ENCODE measurements at places on chromosomes 2 and 18. TPM values are rescaled to one million over a fixed set of nuclear protein-coding genes. Genes with fewer than 3 reads are reported as not detected.

GRCh38 chr2:10269711-10270610 is 32.7 kb upstream of the HPCAL1 start:
- no peak for DNase-seq

Gene TET3
- polyA plus RNA-seq, result 3.4 TPM

DNA sequence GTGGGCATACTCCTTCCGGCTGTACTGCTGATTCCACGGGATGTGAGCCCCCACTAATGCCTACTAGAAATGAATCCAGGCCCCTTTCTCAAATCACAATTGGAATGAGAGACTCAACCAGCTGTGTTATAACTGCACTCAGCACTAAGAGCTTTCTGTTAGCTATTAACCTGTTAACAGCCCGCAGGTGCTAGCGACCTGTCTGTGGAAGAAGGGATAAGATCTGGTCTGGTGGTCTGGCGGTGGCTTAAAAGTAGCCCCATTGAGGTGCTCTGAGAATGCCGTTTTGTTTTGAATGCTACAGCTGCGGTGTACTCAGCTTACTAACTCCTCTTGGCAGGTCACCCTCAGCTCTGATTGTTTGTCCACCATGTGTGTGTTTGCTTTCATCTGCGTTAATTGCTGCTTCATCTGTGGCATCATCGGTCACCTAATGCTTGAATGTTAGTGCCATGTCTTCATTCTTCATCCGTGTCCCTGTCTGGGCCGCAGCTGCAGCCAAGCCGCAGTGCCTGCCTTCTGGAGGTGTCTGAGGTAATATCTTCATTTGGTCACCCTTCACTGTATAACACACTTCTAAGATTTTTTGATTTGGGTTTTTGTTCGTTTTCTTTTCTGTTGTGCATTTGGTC is 16.3 kb downstream of the RAB12 start:
- no peak for DNase-seq

DNA sequence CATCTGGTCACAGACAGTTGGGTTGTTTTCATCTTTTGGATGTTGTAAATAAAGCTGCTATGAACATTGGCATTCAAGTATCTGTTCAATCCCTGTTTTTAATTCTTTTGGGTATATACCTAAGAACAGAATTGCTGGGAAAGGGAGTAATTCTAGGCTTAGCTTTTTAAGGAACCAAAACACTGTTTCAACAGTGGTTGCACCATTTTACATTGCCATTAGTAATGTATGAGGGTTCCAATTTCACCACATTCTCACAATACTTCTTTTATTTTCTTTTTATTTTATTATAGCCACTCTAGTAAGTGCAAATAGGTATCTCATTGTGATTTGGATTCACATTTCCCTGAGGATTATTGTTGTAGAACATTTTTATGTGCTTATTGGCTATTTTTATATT is 108.9 kb upstream of the GLS start:
- no peak for DNase-seq

GRCh38 chr2:182646763-182647498 is 69.1 kb upstream of the DNAJC10 start:
- DNase-seq, result no peak

- DNase-seq, result peak; percentile 77
Measured at GRCh38 chr2:98726205-98726604, 4.7 kb downstream of the MGAT4A start.

DNA sequence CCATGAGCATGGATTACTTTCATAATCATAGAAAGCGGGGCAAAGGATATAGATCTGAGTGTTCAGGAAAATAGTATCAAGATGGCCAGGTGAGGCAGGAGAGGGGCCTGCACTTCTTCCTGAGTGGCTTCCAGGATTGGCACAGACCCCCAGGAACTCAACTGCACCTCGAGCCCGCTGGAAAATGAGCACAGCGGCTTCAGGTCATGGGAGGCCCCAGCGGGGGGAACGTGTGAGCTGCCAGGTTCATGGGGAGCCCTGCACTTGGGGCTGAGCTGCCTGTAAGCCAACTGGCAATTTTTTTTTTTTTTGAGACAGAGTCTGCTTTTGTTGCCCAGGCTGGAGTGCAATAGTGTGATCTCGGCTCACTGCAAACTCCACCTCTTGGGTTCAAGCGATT is 81.5 kb upstream of the ODC1 start:
- DNase-seq, result no peak

- no peak for DNase-seq
Measured at GRCh38 chr2:230498506-230499107, 82.6 kb downstream of the SP100 start.

- no peak for DNase-seq
Measured at GRCh38 chr18:49139766-49140165, 189.0 kb upstream of the SMAD7 start.

DNA sequence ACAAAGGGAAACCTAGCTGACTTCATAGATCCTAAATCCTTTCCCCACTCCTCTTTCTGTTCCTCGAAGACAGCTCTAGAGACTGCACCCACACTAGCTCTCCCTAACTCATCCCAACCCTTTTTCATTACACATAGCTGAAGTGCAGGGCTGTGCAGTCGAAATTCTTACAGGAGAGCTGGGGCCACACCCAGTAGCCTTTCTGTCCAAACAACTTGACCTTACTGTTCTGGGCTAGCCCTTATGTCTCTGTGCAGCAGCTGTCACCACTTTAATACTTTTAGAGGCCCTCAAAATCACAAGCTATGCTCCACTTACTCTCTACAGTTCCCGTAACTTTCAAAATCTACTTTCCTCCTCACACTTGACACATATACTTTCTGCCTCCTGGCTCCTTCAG is 666.1 kb upstream of the PKDCC start:
- no peak for DNase-seq

DNA sequence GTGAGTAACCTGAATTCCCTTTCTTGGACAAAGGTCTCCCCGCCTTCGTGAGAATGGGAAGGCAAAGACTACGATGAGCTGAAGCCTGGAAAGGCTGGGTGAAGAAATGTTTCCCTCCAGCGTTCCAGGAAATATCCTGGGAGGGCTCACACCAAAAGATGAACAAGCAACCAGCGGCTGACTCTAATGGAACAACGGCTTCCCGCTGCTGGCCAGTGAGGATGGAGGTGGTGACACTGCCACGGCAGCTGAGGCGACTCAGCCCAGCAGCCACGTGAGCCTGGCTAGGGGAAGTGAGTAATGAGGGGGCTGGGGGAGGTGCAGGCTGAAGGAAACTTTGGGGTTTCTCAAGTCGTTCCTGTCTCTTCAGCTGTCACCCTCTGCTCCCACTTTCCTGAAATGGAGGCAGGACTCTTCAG is 105.0 kb upstream of the SMAD7 start:
- DNase-seq, result peak; percentile 36

DNA sequence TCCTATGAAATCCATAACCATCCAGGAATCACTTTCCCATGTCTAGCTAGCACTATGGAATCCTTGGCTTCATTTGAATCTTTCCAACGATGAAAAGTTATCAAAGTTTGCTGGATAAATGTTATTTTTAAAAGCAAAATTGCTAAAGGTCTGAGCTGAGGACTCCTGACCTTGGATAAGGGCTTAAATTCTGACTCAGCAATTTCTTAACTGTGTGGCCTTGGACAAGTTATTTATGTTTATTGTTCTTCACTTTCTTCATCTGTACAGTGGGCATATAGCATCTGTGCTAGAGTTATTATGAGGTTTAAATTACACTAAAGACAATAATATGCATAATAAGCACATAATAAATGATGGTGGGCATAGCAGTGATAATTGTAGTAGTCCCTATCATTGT is 227.5 kb downstream of the KCNS3 start:
- no peak for DNase-seq

GRCh38 chr2:143513081-143513480 is 383.9 kb downstream of the ARHGAP15 start:
- peak; percentile 61 for DNase-seq

DNA sequence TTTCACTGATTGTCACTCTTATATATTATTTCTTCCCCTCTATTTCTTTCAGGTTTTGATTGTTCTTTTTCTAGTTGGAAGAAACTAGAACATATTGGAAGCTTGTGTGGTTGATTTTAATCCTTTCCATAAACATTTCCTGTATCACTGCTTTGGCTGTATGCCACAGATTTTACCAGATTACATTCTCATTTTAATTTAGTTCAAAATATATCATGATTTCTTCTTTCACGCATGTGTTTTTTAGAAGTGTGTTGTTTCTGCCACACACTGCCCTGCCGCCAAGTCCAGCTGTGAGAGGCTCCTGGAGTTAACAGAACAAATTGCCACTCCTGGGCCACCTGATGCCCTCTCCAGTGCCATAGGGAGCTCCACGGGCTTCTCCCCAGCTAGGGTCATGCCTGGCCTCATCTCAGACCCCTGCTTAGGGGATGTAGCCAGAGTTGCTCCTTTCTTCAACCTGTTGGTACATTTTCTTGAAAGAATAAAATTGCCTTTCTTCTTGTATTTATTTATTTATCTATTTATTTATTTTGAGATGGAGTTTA is 206.2 kb upstream of the COPS8 start:
- DNase-seq, result peak; percentile 58

GRCh38 chr2:33859811-33860461 is 260.8 kb upstream of the FAM98A start:
- DNase-seq, result no peak

Gene CTAGE1
- polyA plus RNA-seq, result not detected

Gene C2orf78
- polyA plus RNA-seq, result not detected

DNA sequence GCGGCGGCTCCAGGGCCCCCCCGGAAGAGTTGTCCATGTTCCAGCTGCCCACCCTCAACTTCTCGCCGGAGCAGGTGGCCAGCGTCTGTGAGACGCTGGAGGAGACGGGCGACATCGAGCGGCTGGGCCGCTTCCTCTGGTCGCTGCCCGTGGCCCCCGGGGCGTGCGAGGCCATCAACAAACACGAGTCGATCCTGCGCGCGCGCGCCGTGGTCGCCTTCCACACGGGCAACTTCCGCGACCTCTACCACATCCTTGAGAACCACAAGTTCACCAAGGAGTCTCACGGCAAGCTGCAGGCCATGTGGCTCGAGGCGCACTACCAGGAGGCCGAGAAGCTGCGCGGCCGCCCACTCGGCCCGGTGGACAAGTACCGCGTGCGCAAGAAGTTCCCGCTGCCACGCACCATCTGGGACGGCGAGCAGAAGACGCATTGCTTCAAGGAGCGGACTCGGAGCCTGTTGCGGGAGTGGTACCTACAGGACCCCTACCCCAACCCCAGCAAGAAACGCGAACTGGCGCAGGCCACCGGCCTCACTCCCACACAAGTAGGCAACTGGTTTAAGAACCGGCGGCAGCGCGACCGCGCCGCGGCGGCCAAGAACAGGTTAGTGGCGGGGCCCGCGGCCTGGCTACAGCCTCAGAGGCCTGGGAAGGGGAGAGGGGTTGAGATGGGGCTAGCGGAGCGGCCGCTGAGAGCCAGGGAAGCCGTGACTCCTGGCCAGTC is 965 bp downstream of the SIX3 start:
- peak; percentile 22 for DNase-seq

Data from endothelial cell of umbilical vein (primary cell).